ENCODE measurements at places on chromosomes 5 and 9.

DNA sequence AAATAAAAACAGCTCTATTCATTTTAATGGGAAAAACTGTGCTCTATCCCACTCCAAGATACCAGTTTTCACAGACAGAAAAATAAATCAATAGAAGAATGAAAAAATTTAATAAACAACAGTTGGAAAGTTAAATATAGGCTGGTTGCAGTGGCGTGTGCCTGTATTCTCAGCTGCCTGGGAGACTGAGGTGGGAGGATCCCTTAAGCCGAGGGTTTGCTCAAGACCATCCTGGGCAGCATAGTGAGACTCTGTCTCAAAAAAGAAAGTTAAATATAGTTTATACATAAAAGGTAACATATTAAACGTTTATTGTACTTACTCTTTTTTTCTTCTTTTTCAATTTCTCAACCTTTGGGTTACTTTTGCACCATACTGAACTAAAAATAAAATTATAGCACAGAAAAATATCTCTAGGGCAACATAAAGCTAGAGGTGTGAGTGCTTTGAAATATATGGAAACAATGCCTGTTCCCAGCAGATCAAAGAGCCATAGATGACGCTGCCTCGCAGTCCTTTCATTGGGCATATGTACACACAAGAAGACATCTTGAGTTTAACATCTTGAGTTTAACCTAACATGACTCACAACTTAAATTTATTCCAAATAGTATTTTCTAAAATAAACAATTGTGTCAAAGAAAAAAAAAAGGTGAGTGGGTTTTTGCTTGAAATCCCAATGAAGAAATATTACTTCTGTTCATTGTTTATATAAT, 25.7 kb upstream of the KLF9 start:
- DNase-seq = no peak

DNA sequence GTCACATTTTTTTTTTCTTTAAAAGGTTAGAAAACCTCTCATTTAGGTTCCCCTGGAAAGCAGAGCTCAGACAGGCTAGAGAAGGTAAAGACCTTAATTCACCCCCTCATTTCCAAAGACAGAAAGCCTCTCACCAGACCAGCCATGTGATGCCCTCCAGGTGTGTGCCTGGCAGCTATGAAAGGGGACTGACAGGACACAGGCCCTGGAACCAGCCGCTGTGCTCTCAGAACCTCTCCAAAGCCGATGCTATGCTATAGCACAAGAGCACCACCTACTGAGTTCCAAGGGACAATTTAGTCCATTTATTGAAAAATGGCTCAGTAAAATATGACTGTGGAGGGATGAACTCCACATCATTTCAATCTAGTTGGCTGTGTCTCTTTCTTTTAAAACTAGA, 48.8 kb downstream of the FANCC start:
- DNase-seq = no peak

DNA sequence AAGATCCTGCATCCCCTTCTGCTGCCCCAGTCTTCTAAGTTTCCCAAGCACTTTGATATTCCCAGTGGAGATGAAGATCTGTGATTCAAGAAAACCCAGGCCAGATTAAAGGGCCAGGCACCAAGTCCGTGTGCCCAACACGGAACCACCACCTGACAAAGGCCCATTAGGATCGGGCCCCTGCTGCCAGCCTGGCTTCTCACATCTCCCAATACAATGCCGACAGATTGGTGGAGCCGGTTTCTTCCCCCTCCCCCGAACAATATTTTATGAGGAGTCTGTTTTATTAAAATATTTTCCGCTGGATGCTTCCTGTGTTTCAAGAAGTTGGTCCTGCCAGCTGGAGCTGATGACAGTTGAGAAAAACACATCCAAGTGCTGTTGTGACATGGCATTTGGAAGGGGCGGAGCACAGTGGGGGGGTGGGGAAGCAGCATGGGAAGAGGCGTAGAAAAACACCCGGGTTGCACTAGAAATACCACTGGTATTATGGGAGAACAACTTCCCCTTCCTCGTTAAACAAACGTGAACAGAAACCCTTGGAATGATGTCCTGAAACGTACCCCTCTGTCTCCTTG, 45.0 kb downstream of the CRB2 start:
- DNase-seq = no peak

- no peak for DNase-seq
These were observed 81.4 kb upstream of the PIK3R1 start for GRCh38 chr5:68134033-68134668.

DNA sequence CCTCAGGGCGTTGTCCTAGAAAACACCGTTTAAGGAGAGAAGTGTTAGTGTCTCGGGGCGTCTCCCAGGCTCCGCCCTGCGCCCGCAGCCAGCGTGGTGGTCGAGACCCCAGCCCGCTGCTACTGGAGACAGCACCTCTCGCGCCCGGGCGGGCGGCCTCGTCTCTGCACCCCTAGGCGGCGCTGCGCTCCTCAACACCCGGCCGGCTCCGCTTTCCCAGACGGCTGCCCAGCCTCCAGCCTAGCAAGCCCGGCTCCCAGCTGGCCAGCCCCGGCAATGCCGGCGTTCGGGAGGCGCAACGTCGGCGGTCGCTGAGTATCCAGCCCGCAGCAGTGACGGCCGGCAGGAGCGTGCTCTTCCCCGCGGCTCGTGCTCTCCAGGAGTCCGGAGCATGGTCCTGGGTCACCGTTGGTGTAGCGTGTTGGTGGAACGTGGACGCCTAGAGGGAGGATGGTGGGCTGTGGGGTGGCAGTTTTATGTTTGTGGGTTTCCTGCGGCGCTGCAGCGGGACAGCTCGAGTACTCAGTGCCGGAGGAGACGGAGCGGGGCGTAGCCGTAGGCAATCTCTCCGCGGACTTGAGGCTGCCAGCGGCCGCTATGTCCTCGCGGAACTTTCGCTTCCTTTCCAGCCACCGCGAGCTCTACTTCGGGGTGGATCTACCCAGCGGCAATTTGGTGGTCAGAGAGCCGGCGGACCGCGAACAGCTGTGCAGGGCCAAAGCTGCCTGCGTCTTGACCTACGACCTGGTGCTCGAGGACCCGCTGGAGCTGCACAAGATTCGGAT, 536 bp downstream of the PCDHAC1 start:
- DNase-seq = peak; percentile 9

GRCh38 chr9:84738353-84738752, 68.8 kb downstream of the NTRK2 start:
- no peak for DNase-seq

DNA sequence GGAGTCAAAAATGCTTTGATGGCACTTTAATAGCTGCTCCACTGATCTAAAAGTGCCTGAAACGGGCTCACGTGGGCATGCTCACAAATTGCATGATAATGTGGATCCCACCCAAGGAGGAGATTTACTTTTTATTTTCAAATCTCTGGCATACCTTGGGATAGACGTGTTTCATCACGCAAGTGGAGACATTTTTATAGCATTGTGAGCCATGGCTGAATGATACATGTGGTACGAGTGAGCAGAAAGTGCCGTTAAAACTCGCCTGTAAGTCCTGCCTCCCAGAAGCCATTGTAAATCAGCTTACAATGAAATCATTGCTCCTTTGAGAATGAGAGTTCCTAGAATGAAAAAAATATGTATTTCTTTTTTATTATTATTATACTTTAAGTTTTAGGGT, 514.7 kb downstream of the MAT2B start:
- DNase-seq = no peak

- no peak for DNase-seq
These were observed 511.5 kb upstream of the CYLC2 start for GRCh38 chr9:102483651-102484050.

GRCh38 chr5:156396830-156397081, 69.8 kb downstream of the SGCD start:
- no peak for DNase-seq

DNA sequence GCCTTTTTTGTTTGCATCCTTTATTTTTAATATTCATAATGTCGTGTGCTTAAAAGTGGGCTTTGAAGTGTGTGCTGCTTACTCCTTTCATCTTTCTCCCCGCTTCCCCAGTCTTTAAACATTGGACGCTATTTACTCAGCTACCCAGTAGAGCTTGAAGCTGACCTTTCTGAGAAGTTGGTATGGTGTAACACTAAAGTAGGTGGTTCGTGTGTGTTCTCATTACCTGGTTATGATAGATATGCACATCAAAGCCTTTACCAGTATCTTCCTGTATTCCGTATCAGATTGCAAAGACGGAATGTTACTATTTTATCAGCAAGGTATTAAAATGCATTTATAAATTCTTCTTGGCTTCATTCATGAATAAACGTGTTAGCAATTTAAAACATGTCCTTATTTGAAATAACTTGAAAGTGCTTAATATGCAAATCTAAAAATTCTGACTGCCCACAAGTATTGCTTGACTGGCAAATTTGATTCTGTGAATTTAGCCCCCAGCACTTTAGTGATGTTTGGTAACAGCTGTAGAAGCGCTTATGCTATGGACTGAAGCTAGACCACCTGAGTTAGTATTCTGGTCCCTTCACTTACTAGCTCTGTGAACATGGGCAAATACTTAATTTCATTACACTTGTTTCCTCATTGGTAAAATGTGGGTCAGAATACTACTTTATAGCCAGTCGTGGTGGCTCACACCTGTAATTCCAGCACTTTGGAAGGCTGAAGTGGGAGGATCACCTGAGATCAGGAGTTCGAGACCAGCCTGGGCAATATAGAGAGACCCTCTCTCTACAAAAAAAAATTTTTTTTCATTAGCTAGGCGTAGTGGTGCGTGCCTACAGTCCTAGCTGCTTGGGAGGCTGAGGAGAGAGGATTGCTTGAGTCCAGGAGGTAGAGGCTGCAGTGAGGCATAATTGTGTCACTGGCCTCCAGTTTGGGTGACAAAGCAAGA, 1.7 kb downstream of the RRAGA start:
- DNase-seq = no peak

- no peak for DNase-seq
These were observed 178.7 kb downstream of the FSTL4 start for GRCh38 chr5:133433641-133434040.

GRCh38 chr5:131389096-131389868, 125.4 kb downstream of the CDC42SE2 start:
- DNase-seq = peak; percentile 48

Measured in stimulated activated CD4-positive, alpha-beta T cell treated with anti-CD3 and anti-CD28 coated beads, Interleukin-4, amount 100 ng/mL, for 24 hours (primary cell).